ENCODE measurements at places on chromosomes 12 and 14. TPM values are rescaled to one million over a fixed set of nuclear protein-coding genes. Genes with fewer than 3 reads are reported as not detected.

Gene KRT83
- total RNA-seq: not detected

Gene OVCH1
- total RNA-seq: not detected

Gene GARIN6
- total RNA-seq: not detected

Gene ART4
- total RNA-seq: not detected

Gene DBX2
- not detected for total RNA-seq

Gene HSPA2
- total RNA-seq: 6.7 TPM

Gene CIROP
- total RNA-seq: not detected

Gene ALG10B
- 14.0 TPM for total RNA-seq

Gene ACSM4
- total RNA-seq: not detected

Gene NTS
- not detected for total RNA-seq

Gene PDZRN4
- total RNA-seq: not detected

Gene ACOT6
- total RNA-seq: not detected

Gene PRH2
- total RNA-seq: not detected

Gene RNASE3
- total RNA-seq: not detected

Gene KRT8
- total RNA-seq: 0.51 TPM

Gene KRT74
- not detected for total RNA-seq

Gene BEGAIN
- total RNA-seq: 3.3 TPM

Gene ARHGEF40
- total RNA-seq: 0.33 TPM

Gene WNT1
- total RNA-seq: not detected

Gene EMP1
- total RNA-seq: 57.3 TPM

Gene KRT6C
- not detected for total RNA-seq

Gene NEUROD4
- not detected for total RNA-seq

Gene CLEC7A
- total RNA-seq: not detected

Gene BICDL1
- total RNA-seq: 143 TPM
